Activated T-cell treated with anti-CD3 and anti-CD28 coated beads, Interleukin-2, amount 50 U/mL, for 1 hour (primary cell): ENCODE measurements at places on chromosomes 3 and 15.

GRCh38 chr3:189849262-189849661 lies 218.1 kb downstream of the TP63 start:
- no peak for DNase-seq

- DNase-seq, result no peak
Measured at GRCh38 chr3:66800941-66801545, 197.1 kb upstream of the KBTBD8 start.

DNA sequence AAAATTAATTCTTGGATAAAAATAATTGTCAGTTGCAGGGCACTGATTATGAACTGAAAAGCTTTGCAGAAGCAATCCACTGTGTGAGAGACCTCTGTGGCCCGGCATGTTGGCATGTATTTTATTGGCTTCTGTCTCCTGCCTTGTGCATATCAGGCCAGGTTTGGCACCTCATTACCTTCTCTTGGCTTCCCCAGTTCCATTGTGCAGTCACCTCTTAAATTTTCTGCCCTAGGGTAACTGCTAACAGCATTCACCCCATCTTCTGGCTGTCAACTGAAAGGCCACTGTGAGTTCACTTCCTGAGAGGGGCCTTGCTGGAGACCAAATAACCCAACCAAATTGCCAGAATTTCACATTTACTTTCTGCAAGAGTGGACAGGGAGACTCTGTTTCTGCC lies 92.7 kb upstream of the RARB start:
- DNase-seq, result no peak

DNA sequence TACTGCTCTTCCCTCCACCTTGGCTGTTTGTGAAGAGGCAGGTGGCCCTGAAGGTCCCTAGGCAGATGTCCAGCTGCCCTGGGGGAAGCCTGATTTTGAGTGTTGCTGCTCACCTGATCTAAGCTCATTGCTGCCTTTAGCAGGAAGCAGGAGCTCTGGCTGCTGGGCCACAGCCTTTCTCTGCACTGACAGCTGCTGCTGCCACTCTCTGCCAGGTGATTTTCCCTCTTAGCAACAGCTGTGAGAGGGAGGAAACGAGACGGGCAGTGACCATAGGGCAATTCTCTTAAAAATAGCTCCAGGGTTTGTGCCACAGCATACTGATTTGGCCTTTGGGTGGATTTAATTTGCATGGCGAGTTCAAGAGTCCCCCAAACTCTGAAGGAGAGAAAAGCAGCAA lies 415.8 kb upstream of the SEMA6D start:
- DNase-seq, result no peak

DNA sequence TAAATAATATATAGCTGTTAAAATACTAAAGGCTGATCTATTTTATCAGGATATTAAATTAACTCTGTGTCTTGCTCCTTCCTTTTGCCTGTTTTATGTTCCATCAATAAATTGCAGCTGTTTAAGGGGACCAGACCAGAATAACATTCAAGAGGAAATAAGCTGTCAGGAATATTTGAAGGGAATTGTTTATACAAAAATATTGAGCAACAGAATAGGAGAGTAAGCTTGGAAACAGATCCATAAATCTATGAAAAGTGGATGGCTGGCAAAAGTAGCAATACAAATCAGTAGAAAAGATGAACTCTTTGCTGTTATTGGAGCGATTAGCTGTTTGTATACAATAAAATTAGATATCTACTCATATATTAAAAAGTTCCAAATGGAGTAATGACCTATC lies 36.2 kb upstream of the PLSCR2 start:
- no peak for DNase-seq

DNA sequence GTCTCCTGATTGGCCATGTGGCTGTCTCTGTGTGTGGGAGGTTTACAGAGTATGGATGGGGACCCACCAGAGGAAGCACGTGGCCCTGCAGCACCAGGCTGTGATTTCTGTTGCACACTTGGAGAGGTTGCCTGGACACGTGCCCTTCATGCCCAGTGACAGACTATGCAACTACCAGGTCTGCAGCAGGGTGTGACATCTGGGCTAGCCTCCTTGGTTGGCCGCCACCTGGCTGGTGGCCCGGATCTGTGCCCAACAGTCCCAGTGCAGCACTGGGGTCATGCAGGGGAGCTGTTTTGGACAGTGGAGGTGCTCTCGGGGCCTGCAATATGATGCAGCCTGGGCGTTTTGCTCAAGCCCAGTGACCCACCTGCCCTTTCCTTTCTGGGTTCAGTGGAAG lies 212.5 kb downstream of the UBE3A start:
- no peak for DNase-seq

- no peak for DNase-seq
Measured at GRCh38 chr3:149810846-149811245, 2.2 kb upstream of the RNF13 start.

- DNase-seq, result no peak
Measured at GRCh38 chr15:42858540-42858939, 62.0 kb downstream of the TTBK2 start.

- no peak for DNase-seq
Measured at GRCh38 chr3:138180375-138181029, 5.8 kb upstream of the DBR1 start.

GRCh38 chr3:194817936-194818335 lies 132.3 kb downstream of the FAM43A start:
- DNase-seq, result no peak

- no peak for DNase-seq
Measured at GRCh38 chr15:101615414-101615985, 36.7 kb downstream of the TM2D3 start.

- DNase-seq, result no peak
Measured at GRCh38 chr15:31037731-31038477, 46.5 kb upstream of the MTMR10 start.

GRCh38 chr3:142027735-142028134 lies 121.6 kb downstream of the TFDP2 start:
- DNase-seq, result no peak

GRCh38 chr3:156037356-156037755 lies 83.0 kb upstream of the KCNAB1 start:
- no peak for DNase-seq

DNA sequence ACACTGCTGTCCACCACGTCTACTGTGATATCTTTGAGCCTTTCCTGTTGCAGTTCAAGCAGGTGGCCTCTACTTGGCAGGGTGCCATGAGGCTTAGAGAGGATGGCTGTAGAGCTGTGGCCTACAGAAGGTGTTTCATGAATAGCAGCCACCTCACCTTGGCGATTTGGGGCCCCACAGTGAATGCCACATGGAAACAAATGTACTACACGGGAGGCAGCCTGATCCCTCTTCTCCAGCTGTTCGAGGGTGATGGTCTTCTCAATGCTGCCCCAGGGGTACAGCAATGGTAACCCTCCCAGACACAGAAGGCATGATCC lies 70.7 kb downstream of the FAM43A start:
- no peak for DNase-seq

DNA sequence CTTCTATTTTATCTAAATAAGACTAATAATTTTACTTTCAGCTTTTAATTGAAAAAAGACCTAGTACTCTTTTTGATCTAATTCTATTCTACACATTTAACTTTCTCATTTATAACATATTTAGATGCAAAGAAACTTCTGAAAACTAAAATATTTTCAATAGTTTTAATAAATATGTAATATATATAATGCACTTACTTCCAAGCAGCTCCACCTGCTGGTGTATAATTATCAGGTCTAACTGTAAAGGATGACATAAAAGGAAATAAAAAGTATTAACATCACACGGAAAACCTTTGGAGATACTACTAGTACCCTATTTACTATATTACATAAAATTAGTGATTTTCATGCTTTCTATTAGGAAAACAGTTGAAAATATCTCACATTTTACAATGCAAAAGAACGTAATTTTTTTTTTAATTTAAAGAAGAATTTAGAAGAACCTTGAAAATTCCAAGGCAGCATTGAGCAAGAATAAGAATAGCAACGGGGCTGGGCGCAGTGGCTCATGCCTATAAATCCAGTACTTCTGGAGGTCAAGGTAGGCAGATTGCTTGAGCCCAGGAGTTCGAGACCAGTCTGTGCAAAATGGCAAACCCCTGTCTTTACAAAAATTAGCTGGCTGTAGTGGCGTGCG lies 10.2 kb downstream of the PLSCR5 start:
- no peak for DNase-seq

- no peak for DNase-seq
Measured at GRCh38 chr15:96732704-96733103, 402.2 kb downstream of the NR2F2 start.
